ENCODE measurements at places on chromosomes 12 and 14.

DNA sequence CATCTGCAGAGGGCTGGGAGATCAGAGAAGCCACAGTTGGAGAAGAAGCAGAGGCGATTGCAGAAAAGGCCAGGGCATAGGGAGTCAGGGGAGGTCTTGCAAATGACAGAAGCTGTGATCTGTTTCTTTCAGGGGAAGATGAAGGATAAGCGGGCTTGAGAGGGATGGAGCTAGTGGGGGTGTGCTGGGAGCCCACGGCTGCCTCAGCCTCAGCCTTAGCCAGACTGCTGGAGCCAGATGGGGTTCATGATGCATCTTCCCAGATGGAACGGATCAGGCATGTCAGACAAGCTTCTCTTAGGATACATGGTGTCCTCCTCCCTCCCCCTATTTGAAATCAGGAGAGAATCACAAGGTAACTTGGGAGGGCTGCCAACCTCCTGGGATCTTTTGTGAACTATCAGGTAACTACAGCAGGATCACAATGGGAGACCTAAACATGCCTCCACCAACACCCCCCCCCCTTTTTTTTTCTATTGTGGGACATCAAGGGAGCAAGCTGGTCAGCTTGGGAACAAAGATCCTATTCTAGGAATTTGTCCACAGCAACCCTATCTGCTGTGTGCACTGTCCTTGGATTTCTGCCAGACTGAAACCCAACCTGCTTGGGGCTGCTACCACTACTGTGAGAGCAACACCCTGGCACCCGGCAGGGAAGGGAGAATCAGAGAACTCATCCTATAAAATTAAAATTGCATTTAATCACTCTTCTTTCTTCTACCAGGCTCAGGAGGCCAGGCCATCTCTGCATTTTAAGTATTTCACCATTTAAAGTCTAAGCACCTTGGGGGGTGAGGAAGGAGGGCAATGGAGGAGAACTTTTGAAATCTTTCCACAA is 10.7 kb upstream of the ATP2A2 start:
- peak; percentile 57 for DNase-seq

- no peak for DNase-seq
Observed at GRCh38 chr12:115343601-115344000, 659.6 kb upstream of the TBX3 start.

DNA sequence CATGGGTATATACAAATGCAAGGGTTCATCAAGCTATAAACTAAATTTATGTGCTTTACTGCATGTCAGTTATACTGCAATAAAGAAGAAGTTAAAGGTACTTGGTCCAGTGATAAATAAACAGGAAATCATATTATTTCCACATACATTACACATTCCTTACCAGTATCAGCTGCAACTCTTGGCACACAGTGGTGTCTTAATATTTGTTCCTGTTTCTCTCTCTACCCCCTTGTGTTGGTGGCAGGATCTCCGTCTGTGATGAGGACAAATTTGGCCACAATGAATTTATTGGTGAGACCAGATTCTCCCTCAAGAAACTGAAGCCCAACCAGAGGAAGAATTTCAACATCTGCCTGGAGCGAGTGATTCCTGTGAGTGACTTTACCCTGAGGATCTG is 19.2 kb upstream of the OAS1 start:
- no peak for DNase-seq

- DNase-seq, result peak; percentile 9
Observed at GRCh38 chr12:25903603-25904245, 54.8 kb upstream of the RASSF8 start.

DNA sequence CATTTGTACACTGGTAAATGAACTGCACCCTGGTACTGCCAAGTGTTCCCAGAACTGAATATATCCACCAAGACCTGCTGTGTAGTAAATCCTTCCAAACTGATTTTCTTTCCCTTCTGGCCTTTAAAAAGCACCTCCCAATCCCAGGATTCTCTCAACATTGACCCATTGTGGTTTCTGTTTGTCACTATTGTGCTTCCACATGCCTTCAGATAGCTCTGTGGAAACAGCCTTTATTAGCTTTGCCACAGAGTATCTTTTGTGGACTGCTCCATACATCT is 949 bp upstream of the KIF21A start:
- DNase-seq, result peak; percentile 13

GRCh38 chr14:74134484-74134883 is 49.7 kb downstream of the LIN52 start:
- DNase-seq, result no peak

GRCh38 chr14:105501504-105502291 is 10.7 kb downstream of the TEDC1 start:
- DNase-seq, result no peak

DNA sequence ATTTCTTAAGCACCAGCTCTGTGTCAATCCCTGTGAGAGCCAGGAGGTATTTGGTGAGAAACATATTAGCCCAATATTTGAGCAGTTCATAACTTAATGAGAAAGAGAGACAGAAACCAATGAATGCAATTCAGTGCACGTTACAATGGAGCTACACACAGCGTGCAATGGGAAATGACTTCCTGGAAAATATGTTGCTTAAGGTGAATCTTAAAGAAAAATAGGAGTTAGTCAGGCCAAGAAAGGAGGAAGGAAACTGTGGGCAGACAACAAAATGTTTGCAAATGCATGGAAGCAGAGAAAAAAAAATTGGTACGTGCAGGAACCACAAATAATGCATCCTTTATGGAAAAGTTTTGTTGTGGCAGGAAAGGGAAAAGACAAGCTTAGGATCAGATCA is 481.7 kb downstream of the BCAT1 start:
- DNase-seq, result no peak

- DNase-seq, result no peak
Observed at GRCh38 chr14:72423957-72424356, 469.9 kb downstream of the DPF3 start.

DNA sequence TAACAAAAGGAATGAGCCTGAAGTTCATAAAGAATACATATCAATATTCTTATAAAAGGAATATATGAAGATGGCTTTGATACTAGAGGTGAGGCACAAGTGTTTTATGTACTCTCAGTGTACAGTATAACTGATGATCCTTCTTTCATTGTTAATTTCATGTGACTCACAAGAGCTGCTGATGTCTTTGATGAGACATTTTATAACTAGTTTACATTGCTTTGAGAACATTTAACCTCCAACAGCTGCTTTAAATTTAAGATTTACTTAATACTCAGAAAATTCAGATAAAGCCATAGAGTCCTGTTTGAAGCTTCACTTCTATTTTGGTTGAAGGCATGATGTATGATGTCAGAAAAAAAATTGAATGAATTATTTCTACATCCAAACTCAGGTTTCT is 59.8 kb downstream of the WASHC4 start:
- no peak for DNase-seq

GRCh38 chr14:101351769-101352168 is 209.5 kb upstream of the DIO3 start:
- DNase-seq, result no peak

GRCh38 chr12:49895773-49896172 is 7.9 kb downstream of the FAIM2 start:
- no peak for DNase-seq

DNA sequence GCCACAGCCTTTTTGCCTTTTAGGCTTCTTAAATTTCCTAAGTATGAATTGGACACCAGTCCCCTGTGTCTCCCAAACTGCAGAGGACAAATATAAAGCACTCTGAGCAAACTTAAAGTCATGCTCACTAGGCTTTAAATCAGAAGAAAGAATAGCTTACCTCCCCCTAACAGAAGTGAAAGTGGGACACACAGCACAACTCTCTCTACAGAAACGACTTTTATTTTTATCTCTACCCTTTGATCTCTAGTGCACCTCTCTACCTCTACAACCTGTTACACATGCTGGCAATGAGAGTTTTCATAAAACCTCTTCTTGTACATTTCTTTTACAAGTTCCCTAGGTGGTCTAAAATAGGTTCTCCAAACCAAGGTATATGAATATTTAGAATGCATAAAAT is 19.7 kb downstream of the IAPP start:
- DNase-seq, result no peak

GRCh38 chr12:23898121-23898520 is 51.3 kb downstream of the SOX5 start:
- no peak for DNase-seq

DNA sequence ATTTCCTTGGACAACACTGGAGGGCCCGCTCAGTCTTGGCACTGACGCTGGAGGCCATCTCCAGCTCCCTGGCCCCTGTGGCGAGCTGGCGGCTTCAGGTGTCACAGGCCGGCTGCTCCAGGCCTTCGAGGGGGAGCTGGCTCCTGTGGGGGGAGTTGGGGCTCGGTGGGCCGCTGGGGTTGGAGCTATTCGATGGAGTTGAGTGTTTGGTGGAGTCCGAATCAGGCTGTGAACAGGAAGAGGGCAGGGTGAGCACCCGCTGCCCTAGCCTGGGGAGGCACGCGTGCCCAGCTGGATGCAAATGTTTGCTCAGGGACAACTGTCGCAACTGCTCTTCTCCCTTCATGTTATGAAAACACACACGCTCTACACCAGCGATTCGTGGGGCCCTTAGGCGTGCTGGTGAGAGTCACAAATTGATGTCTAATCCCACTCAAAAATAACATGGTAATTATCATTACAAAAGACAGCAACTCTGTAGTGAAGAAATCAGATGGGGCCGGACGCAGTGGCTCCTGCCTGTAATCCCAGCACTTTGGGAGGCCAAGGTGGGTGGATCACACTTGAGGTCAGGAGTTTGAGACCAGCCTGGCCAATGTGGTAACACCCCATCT is 11.3 kb downstream of the AMN start:
- no peak for DNase-seq

DNA sequence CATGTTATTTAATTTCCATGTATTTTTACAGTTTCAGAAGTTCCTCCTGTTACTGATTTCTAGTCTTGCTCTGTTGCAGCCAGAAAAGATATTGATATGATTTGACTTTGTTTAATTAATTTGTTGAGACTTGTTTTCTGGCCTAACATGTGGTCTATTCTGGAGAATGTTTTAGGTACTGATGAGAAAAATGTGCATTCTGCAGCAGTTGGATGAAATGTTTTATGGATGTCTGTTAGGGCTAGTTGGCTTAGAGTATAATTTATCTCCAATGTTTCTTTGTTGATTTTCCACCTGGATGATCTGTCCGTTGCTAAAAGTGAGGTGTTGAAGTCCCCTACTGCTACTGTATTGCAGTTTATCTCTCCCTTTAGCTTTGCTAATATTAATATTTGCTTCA is 54.4 kb downstream of the GPR137C start:
- no peak for DNase-seq

- DNase-seq, result peak; percentile 10
Observed at GRCh38 chr14:39265033-39265432, 31.3 kb downstream of the MIA2 start.

DNA sequence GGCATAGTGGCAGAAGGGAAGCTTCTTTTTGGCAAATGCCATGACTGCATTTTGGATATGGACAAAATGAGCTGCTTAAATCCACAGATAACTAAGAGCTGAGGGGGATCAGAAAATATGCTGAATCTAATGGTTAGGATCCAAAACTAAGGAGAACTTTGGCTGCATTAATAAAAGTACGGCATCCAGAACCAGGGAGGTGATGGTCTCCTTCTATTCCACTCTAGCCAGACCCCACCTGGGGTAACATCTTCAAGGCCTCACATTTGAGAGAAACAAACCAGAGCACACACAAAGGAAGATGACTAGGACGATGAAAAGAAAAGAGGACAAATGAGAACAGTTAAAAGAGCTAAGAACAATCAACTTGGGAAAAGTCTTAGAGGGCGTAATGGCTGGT is 27.6 kb downstream of the NT5DC3 start:
- DNase-seq, result no peak

DNA sequence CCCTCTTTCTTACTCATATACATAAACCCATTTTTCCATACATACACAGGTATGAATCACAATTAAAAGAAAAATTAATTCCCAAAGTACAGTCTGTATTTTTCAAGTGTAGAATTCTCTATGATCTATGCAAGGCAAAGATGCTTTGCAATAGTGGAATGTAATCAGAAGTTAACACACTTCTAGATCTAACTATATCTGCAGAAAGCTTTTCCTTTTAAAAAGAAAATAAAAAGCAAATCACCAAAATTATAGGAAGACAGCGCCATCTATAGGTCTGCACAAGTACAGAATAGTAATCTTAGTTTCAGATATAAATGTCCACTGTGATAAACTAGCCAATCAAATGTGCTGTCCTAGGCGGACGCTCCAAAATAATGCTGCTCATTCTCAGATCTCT is 22.0 kb downstream of the SLC25A21 start:
- DNase-seq, result peak; percentile 52

GRCh38 chr12:119206348-119207062 is 27.8 kb downstream of the HSPB8 start:
- DNase-seq, result no peak

DNA sequence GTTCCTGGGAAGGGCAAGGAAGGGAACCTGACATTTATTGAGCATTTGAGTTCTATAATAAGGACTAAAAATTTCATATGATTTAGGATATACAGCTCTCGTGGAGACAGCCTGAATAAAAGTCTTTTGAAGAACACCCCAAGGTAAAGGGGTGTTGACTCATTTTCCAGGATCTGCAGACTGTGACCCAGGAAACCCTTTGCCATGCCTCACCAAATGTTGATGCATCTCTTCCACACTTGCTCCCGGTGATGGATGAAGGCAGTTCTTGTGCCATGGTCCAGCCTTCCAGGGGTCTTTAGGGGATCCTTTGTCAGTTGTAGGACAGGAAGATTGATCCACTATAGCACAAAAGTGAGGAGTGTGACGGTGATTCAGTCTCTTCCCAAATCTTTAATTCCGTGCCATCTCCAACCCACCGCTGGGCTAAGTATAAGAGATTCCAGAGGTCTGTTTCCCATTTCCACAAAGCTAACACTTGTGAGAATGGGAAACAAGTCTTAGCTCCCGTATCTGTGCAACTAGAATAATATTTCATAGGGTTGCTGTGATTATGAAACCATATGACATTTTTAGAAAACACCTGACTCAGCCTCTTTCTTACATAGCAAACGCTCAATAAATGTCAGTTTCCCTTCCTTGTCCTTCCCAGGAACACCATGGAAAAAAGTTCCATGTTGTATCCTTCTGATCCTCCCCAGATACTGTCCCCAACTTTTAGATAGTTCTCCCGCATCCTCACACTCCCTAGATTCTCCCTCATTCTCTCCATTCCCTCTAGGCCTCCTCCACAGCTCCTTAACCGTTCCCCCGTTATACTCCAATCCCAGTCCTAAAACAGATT is 836 bp downstream of the AAAS start:
- no peak for DNase-seq

GRCh38 chr12:111868676-111869588 is 26.9 kb downstream of the MAPKAPK5 start:
- DNase-seq, result no peak

GRCh38 chr12:122841544-122842321 is 6.5 kb downstream of the HIP1R start:
- DNase-seq, result peak; percentile 78

DNA sequence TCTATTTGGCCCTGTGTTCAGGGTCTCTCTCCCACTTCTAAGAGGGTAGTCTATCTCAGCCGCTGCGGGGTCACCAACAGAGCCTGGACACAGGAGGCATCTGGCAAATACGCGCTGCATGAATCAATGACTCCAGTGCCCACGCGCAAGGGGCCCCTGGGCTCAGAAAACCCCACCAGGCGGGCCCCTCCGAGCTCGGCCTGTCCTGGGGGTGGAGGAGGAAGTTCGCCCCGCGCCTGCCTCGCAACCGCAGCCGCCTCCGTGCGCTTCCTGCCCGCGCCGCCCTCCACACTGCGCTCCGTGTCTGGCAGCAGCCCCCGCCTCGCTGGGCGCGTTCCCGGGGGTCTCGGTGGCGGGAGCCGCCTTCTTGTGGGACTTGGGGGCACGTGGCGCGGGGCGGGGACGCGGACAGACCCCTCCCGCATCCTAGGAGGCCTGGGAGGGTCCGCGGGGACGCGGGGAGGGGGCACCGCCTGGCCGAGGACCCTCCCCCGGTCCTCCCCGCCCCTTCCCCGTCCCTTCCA is 811 bp upstream of the FBRSL1 start:
- no peak for DNase-seq

GRCh38 chr12:70052931-70053497 is 190.2 kb upstream of the CNOT2 start:
- DNase-seq, result peak; percentile 68
